ENCODE measurements at places on chromosomes 5 and 9.

- no peak for DNase-seq
These were observed 12.0 kb downstream of the EXOC3 start for GRCh38 chr5:454936-455335.

- no peak for DNase-seq
These were observed 118.1 kb downstream of the SIL1 start for GRCh38 chr5:139079991-139080610.

- no peak for DNase-seq
These were observed 28.7 kb downstream of the GFRA3 start for GRCh38 chr5:138245717-138246116.

DNA sequence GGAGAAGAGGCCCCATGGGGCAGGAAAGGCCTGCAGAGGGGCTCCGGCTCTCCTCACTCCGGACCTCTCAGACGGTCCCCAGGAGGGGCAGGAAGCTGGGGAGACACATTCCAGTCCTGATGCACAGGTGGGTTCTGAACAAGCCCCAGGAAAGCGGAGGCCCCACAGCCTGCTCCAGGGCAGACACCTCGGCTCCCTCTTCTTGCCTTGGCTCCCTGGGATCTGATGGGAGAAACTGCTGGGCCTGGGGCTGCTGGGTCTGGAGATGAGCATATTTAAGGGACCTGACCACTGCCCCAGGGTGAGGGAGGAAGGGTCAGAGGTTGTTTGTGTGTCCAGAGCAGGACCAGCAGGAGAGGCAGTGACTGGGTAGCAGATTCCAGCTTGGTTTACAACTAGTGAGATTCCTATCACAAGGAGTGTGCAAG is 1.2 kb downstream of the CORO2A start:
- no peak for DNase-seq

GRCh38 chr9:8694983-8695588 is 895.5 kb upstream of the DMAC1 start:
- no peak for DNase-seq

GRCh38 chr5:513216-514100 is 10.8 kb downstream of the SLC9A3 start:
- DNase-seq: no peak

DNA sequence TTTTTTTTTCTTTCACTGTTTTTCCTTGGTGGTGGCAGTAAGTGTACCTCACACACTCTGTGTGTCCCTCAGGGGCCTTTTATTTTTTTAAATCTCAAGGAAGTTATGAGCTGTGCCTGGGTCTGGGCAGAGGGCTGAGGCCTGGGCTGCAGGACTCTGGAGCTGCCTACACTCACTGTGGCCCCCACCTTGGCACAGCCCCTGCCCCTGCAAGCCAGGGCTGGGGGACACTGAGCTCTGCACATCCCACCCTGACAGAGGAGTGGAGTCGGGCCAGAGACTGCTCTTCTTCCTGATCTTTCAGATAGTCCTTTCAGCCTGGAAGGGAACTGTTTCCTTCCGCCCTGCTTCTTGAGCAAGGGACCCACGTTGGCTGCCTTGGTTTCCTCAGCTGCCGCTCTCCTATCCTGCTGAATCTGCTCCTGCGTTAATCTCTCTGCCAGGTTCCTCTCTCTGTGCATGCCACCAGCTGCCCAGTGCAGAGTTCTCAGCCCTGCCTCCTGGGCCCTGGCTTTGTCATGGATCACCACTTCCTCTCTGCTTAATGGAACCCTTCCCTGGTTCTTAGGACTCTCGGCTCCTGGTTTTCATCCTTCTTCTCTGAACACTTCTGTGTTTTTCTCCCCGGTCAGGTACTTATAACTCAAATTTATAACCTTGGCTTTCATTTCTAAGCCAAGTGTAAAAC is 502.3 kb downstream of the DIRAS2 start:
- DNase-seq: no peak

DNA sequence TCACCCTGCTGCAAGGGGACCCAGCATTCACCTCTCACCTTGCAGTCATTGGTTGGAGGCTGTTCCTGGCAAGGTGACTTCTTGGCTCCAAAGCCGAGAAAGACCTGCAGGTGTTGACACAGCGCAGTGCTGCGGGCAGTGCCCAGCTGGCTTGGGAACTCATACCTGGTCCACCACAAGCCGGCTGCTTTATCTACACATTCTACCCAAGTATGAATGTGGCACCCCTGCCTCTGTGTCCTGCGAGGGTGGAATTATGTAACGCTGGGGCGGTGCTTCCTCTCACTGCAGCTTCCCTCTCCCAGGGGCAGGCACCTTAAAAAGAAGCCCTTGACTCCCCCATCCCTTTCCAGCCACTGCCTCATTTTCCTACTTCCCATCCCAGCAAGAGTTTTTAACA is 2.5 kb upstream of the ZMYND19 start:
- no peak for DNase-seq

- peak; percentile 31 for DNase-seq
These were observed 109.1 kb downstream of the SUSD1 start for GRCh38 chr9:112065806-112066606.

GRCh38 chr5:21391506-21391905 is 1403.5 kb upstream of the CDH18 start:
- DNase-seq: no peak

DNA sequence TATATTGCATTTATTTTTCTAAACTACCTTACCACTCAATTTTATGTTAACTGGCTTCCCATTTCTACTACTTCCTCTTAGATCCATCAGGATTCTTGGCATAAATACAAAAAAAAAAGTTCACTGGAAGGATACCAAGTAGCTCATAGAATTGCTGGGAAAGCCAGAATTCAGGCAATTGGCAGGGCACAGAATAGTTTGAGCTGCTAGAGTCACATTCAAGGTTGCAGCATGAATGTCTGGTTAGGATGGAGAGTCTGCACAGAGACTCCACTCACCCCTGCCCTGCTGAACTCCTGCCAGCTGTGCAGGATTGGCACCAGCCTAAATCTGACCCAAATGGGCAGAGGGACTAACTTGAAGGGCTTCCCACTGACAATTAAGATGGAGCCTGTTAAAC is 4.9 kb upstream of the AMACR start:
- DNase-seq: no peak

- DNase-seq: no peak
These were observed 7.9 kb downstream of the LNPEP start for GRCh38 chr5:96943799-96944198.

DNA sequence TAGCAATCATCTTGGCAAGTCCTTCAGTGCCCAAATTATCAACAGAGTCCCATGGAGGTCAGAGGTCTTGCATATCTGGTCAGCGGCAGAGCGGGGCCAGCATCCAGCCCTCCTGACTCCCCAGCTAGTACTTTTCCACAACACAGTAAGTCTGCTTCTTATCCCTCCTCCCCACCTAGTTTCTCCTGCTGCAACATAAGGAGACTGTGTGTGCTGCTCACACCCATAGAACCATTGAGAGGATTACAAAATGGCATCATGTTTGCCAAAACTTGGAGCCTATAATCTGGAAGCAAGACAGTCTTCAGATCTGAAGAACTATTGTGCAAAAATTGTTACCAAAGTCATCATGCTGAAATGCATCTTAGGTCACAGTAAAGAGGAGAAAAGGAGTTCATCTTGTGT is 125.8 kb upstream of the ZNF366 start:
- no peak for DNase-seq

DNA sequence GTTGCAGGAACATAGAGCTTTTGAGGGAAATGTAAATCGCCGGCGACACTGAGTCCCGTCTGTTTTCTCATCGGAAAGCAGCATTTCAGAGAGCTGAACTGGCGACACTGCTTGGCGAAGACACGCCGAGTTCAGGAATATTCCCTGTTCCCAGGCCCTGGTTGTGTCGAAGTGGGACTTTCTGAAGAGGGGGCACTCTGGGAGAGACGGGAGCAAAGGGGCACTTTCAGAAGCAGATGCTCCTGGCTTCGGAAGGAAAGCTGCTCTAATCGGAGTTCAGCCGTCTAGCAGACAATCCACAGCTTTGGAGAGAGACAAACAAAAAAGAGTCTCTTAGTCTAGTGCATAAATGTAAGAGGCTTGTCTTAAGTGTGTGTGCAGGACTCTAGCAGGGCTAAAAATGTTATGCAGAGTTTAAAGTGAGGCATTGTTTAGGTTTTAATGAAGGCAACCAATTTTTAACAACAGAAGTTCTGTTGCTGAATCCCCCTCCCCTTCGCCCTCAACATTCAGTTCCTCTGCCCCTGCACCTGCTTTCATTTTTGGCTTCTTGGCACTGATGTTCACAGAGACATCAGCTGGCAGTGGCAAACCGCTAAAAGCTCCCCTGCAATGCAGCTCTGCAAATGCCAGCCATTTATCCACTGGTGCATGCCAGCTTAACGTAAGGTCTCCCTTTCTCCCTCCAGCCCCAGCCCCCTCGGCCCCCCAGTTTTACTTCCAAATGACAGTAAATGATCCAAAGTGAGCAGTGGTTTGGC is 289.5 kb upstream of the MPDZ start:
- DNase-seq: no peak

GRCh38 chr9:113468716-113469448 is 5.4 kb downstream of the RGS3 start:
- no peak for DNase-seq

GRCh38 chr5:66710557-66711088 is 114.4 kb downstream of the MAST4 start:
- no peak for DNase-seq

GRCh38 chr5:90504743-90505142 is 24.6 kb downstream of the LYSMD3 start:
- DNase-seq: no peak

- DNase-seq: no peak
These were observed 1.6 kb downstream of the NREP start for GRCh38 chr5:111755345-111755941.

- DNase-seq: no peak
These were observed 599.0 kb downstream of the TLR4 start for GRCh38 chr9:118303216-118303615.

GRCh38 chr9:121500165-121500478 is 478 bp upstream of the GGTA1 start:
- peak; percentile 50 for DNase-seq

DNA sequence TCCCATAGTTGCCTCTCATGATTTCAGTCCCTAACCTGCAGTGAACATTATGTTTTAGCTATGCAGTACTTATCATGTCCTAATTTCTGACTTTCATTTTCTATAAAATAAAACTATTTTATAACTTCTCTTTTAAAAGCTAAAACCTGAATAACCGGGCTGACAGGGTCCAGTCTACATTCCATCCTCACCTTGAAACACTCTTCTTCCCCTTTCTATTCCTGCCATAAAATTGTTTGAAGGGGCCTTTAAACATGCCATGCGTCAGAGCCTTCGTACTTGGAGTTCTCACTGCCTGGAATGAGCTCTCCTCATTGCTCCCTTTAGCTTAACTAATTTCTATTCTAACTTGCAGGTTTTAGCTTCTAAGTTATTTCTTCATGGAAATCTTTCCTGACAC is 143.0 kb upstream of the PRLR start:
- DNase-seq: no peak

- DNase-seq: no peak
These were observed 72.3 kb downstream of the RASA1 start for GRCh38 chr5:87339986-87340385.

GRCh38 chr5:10502578-10502977 is 60.9 kb downstream of the ROPN1L start:
- no peak for DNase-seq
